Stimulated activated CD4-positive, alpha-beta T cell treated with anti-CD3 and anti-CD28 coated beads, Interleukin-2, amount 100 ng/mL, for 24 hours (primary cell): ENCODE measurements at places on chromosomes 2 and 18.

GRCh38 chr2:57973621-57974186 lies 72.9 kb upstream of the VRK2 start:
- no peak for DNase-seq

DNA sequence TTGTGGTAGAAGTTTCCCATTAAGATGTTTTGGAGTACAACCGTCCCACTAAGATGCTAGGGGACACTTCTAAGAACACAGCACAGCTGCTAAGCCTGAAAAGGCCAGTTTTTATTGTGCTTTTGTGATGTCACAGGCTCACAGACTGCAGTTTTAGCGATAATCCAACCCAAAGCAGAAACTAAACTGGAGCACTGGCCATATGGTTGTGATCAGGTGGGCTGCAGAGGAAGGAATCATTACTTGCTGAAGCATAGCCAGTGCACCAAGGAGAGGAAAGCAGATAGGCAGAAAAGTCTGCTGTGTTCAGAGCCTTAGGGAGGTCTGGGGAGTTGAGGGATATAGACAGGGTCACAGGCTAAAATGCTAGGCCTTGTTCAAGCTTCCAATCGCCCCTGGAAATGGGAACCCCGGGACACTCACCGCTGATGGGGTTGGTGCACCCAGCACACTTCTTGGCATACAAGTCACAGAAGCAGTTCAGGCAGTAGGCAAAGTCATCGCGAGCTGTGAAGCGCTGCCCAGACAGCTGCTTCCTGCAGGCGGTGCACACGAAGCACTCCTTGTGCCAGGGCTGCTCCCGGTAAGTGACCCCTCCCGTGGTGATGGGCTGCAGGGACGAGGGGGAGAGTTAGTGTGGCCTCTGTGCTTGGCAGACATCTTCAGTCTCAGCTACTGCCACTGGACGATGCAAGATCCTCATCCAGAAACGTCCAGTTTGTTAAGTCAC lies 25.7 kb downstream of the C2orf49 start:
- no peak for DNase-seq

GRCh38 chr2:162063899-162064298 lies 10.1 kb downstream of the DPP4 start:
- no peak for DNase-seq

- no peak for DNase-seq
These were observed 85.6 kb upstream of the ST3GAL5 start for GRCh38 chr2:85974390-85974789.

GRCh38 chr18:65968239-65969004 lies 217.6 kb downstream of the CDH7 start:
- DNase-seq = no peak

GRCh38 chr18:75544051-75544481 lies 116.6 kb upstream of the SMIM21 start:
- DNase-seq = no peak

GRCh38 chr2:201433394-201433995 lies 17.8 kb downstream of the TRAK2 start:
- no peak for DNase-seq

GRCh38 chr2:160920061-160920460 lies 240.2 kb upstream of the TANK start:
- no peak for DNase-seq

DNA sequence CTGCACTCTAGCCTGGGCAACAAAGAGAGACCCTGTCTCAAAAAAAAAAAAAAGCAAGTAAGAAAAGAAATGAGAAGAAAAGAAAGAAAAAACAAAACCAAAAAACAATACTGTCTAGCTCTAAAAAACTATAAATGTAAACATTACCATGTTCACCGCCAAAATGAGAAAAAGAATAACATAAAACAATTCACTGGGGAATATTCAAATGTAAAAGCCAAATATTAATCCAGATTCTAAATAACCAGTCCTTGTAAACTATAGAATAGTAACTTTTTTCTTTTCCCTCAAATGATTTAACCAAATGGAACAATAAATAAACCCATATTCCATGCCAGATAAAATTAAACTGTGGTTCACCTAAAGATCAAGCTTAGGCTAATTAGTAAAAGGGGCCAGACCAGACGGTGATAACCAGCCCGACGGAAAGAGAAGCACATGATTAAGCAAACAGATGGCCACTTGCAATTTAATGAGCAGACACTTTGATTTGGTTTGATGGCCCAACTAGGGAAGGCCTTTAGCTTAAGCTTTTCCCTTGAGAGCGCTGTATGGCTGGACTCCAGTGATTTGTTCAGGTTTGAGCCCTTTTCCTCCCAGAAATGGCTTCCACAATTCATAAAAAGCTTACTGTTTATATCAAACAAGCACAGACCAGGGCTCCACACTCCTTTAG lies 39.4 kb upstream of the ZNF397 start:
- DNase-seq = no peak

DNA sequence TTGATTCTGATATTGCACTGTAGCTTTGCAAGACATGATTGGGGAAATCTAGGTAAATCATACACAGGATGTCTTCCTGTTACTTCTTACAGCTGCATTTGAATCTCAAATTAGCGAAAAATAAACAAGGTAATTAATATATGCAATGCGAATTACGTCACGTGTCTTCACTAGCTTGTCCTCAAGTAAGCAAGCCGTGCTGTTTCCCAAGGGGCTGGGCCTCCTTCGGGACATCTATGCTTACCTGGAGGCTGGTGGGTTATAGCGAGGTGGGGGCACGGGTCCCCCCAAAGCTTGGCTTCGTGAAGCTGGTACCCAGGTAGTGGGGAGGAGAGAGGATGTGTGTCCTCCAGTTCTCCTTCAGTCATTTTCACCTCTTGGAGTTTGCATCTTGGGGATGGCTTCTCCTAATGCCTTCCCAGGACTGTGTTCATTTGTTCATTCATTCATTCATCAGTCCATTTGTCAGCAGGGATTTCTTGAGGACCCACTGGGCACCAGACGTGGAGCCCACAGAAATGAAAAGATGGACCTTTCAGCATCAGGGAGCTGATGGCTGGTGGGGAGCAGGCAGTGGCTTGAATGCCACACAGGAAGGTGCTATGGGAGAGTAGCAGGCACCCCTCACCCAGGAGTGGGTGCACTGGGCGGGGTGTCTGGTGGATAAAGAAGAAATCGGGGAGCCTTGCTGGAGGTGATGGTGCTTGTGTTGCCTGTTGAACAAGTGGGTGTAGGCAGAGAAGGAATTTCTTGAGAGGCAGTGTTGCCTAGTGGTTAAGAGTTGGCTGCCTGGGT lies 155.1 kb downstream of the GLI2 start:
- no peak for DNase-seq

GRCh38 chr18:23950644-23951043 lies 63.9 kb upstream of the TTC39C start:
- no peak for DNase-seq

DNA sequence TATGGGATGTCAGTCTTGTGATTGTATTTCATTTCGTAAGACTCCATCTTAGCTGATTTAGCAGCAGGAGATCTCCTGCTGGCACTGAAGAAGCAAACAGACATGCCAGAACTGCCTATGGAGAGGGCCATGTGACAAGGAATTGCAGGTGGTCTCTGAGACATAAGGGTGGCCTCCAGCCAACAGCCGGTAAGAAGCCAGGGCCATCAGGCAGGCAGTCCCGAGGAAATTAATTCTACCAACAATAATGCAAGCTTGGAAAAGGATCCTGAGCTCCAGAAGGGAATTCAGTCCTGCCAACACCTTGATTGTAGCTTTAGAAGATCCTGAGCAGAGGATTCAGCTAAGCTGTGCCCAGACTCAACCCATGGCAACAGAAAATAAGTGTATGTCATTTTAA lies 87.1 kb upstream of the DNAJC10 start:
- no peak for DNase-seq

DNA sequence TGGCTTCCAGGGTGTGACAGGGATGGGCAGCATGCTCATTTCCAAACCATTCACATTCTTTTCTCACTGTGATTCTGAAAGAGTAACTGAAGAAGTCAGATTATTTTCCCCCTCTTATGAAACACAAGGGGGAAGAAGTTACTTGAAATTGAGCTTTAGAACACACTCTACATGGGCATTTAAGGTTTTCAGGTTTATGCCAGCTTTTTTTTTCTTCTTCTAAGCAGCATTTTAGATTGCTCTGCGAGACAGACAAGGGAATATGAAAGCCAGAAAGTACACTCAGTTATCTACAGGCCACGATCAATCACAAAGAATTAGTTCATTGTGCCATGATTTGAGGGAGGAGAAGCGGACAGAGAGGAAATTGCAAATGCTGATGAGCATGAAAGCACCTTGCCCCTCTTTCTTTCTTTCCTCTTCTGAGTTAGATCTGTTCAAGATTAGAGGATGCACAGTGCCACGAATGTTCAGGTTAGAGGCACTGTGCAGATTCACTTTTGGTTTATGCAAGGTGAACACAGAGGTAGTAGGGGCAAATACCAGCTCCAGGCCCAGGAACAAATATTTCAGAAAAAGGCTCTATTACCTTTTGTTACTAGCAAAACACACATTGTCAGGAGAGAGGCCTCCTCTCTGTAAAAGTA lies 49.2 kb downstream of the CXCR4 start:
- DNase-seq = no peak

DNA sequence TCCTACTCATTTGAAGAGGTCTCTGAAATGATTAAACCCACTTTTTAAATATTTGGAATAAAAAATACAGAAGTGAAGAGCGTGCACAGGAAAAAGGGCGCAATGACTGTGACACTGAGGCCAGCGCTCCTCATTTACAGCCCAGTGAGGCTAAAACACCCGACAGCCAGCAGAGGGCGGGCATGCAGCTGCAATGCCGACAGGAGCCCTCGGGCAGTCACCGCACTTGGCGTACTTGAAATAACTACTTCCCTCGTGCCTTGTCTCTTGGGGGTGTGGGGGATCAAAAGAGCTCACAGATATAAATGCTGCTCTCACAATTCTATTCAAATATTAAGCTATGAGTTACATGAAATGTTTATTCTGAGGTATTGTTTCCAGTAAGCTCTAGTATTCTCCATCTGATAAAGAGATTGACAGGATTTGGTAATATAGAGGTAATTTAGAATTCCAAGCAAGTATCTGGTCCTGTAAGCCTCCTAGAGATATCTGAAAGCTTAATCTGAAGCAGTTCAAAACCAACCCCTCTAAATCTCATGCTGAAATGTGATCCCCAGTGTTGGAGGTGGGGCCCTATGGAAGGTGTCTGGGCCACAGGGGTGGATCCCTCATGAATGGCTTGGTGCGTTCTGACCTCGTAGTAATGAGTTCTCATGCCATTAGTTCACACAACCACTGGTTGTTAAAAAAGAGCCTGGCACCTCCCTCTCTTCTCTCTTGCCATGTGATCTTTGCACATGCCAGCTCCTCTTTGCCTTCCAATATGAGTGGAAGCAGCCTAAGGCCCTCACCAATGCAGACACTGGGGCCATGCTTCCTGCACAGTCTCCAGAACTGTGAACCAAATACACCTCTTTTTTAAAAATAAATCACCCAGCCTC lies 93.6 kb downstream of the ZAP70 start:
- peak; percentile 81 for DNase-seq

- no peak for DNase-seq
These were observed 39.7 kb downstream of the UBE2F start for GRCh38 chr2:238006510-238006909.

- DNase-seq = no peak
These were observed 162.1 kb upstream of the XIRP2 start for GRCh38 chr2:166725927-166726924.

DNA sequence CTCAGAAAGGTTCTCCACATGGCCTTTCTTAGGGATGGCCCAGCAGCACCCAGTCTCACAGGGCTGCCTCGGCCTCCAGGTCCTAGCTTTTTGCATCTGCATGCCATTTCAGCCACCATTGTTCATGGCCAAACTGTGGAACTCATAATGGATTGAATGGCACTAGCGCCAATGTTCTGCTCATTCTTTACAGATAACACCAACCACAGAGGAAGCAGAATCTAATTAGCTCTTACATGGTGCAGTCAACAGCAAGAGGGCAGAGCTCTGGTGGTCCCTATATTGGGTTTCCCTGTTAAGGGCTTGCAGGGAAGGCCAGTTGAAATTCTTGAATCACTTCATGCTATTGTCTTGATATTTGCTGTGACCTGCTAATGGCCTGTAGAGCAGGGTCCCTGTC lies 45.6 kb downstream of the ARL4C start:
- DNase-seq = no peak

GRCh38 chr18:12409469-12409868 lies 1.7 kb downstream of the PRELID3A start:
- DNase-seq = no peak

- DNase-seq = no peak
These were observed 52.1 kb downstream of the ICOS start for GRCh38 chr2:203988500-203989260.

DNA sequence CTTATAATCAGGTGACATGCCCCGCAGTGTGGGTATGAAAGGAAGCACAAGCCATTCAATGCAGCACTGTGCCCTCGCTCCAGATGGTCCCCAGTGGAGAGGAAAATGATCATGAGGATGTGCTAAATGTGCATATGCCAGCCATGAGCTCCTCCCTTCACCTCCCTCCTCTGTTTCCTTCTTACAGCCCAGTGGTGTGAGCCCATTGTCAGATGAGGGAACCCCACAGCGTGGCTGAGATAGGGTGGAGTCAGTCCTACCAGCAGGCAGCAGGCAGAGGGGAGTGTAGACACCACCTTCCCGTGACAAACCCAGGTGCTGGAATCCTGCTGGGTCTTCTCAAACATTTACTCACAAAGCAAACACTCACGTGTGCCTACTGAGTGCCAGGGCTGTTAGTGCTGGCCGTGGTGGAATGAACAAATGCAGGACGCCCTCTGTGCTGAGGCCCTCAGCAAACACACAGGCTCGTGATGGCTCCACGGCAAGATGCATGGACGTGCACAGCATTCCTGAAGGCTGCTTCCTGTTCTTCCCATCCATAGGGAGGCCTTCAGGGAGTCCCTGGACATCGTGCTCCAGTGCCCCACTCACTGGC lies 181.7 kb upstream of the TPO start:
- DNase-seq = no peak

DNA sequence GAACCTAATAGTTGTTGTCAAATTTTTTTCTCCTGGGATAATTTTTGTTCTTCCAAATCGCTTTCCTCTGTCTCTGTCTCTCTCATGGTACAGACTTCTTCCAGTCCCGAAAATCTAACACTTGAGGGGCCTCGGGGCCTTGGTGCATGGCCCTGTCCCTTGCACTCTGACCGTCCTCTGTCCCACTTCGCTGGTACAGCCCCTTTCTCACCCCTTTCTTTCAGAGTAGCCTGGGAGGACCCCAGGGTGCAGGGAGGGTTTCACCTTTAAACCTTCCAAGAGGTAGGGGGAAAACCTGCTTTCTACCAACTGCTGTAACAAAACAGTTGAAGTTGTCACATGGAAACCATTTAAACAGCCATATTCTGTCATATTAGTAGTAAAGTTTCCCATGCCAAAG lies 22.2 kb upstream of the FAHD2A start:
- DNase-seq = no peak

GRCh38 chr2:109259671-109260070 lies 130.7 kb downstream of the SH3RF3 start:
- no peak for DNase-seq

DNA sequence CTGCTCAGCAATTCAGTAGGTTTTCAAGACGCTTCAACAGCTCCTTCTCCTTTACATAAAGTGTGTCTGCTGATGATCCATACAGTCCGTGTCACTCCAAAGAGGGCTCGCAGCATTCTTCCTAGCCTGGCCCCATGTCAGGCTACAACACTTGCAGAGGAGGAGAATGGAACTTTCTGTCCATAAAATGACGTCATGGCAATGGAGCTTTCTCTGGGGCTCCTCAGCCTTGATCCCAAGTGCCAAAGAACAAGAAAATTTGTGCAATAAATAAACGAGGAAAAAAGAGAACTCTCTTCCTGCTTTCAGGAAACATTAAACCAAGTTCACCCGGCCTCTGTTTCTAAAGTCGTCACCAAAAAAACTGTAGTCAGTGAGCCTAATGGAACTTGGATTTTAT lies 199.5 kb upstream of the MEIS1 start:
- DNase-seq = no peak
